HAP-1 (cell line): ENCODE measurements at places on chromosomes 11 and 22.

- no peak for DNase-seq
Measured at GRCh38 chr11:98365190-98365589, 655.6 kb upstream of the CNTN5 start.

- no peak for DNase-seq
Measured at GRCh38 chr11:104782377-104782754, 115.9 kb downstream of the CASP12 start.

GRCh38 chr22:20779818-20780158 is 5.9 kb downstream of the SERPIND1 start:
- no peak for DNase-seq

- DNase-seq, result peak; percentile 16
Measured at GRCh38 chr11:9003573-9004182, at the start of gene NRIP3. Gene NRIP3, minus strand, starts transcription at chr11:9004001. Its CDS starts 66 bp downstream, at chr11:9003935.

- no peak for DNase-seq
Measured at GRCh38 chr11:122601141-122602125, 54.1 kb upstream of the UBASH3B start.

- DNase-seq, result no peak
Measured at GRCh38 chr11:119810478-119811232, 81.7 kb upstream of the NECTIN1 start.

DNA sequence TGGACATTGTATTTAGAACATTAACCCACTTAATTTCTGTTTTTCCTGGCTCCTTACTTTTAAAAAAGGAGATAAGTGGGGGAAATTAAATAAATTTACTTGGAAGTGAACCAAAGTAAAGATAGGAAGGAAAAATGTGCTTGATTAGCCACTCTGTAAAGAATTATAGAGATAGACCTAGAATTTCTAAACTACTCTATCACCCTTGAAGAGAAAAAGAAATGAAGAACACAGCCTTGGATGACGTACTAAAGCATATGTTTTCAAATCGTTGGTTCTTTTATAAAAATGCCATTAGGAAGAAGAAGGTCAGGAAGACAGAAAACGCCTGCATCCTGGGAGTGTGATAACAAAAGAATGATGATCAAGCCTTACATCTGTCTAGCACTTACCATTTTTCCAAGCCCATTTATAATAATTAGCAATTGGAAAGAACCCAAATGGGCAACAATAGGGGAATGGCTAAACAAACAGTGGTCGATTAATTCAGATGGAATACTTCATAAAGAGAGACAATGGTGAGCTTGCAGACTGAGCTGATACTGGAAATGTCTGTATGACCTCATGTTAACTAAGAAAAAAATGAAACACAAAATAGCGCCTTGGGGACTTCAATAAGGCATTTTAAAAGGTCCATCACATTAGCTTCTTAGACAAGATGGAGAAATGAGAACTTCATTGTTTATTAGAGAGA is 81.0 kb upstream of the LRRC55 start:
- DNase-seq, result no peak

DNA sequence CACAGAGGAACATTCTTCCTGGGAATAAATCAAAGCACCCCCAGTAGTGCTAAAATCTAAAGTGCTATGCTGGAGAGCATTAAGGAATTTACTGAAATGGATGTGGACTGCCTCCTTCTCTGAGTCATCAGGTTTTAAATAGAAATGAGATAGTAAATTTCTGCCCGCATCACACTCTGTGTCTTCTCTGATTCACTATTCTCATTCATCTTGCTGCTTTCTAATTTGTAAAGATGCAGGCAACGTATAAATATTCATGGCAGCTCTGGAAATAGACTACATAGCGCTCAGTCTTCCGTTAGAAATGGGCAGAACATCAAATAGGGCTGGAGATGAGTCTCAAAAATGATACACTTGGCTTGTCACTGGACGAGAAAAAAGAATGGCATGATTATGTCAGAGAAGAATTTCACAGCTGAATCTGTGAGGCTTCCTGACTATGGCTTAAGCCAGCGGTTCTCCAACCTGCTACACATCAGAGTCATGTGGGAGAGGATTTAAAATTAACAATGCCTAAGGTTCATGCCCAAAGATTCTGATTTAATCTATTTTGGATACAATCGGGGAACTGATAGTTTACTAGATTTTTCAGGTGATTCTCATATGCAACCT is 178.2 kb downstream of the LRRC4C start:
- no peak for DNase-seq

- DNase-seq, result no peak
Measured at GRCh38 chr11:67272327-67273259, 6.3 kb downstream of the GRK2 start.

DNA sequence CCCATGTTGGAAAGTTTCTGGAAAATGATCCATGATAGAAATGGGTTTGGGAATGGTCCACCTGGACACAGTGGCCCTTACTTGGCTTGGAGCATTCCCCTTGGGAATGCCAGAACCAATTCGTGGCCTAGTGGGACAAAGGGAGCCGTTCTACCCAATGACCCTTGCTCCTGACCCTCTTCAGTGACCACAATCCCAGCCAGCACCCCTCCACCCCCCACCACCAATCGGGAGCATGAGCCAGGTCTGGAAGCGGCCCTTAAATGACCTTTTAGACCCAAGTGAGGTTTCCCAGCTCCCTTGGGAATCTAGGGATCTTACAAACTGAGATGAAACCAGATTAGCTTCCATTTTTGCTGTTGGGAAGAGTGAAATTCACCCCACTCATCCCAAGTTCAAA is 51.3 kb upstream of the CDON start:
- DNase-seq, result no peak

DNA sequence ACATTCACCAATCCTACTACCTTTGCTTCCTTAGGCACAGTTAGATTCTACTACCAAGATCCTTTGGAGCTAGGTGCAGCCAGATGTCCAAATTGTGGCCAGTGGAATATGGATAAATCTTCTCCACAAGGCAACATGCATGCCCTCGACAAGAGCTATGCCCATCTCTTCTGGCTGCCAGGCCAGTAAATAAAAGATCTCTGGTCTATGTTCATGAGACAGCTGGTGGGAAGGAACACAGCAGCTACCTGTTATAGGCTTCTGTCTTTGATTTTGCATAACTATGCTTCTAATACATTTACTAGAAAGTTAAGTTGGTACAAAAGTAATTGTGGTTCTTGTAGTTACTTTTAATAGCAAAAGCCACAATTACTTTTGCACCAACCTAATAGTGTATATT is 182.7 kb downstream of the DLG2 start:
- DNase-seq, result no peak

GRCh38 chr11:111871693-111872161 is 346 bp upstream of the ALG9 start:
- DNase-seq, result no peak

DNA sequence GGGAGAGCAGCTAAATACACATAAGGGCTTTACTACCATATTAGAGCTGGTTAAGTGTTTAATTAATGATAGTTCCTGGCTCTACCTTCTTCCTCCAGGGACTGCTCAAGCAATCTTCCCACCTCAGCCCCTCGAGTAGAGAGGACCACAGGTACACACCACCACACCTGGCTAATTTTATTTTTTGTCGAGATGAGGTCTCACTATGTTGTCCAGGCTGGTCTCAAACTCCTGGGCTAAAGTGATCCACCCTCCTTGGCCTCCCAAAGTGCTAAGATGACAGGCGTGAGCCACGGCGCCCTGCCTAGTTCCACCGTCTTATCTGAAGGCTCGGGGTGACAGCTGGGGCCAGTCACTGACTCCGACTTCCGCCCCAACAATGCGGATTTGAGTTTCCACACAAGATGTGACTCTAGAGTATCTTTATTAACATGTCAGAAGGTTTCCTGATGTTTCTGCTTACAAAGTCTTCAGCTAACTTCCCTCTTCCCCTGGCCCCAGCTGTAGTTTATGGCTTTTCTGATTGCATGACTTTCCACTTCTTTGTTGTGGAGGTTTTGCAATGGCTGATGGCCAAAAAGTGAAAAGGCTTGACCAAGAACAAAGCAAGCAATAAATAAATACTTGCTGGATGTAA is 16.8 kb downstream of the TPST2 start:
- DNase-seq, result no peak

- DNase-seq, result no peak
Measured at GRCh38 chr11:27210531-27210930, 152.5 kb downstream of the CCDC34 start.

- DNase-seq, result no peak
Measured at GRCh38 chr11:75345455-75346160, 5.9 kb downstream of the ARRB1 start.

- DNase-seq, result no peak
Measured at GRCh38 chr11:83088965-83089364, 17.3 kb upstream of the RAB30 start.

- peak; percentile 72 for DNase-seq
Measured at GRCh38 chr11:10303558-10304363, 1.1 kb upstream of the ADM start.

DNA sequence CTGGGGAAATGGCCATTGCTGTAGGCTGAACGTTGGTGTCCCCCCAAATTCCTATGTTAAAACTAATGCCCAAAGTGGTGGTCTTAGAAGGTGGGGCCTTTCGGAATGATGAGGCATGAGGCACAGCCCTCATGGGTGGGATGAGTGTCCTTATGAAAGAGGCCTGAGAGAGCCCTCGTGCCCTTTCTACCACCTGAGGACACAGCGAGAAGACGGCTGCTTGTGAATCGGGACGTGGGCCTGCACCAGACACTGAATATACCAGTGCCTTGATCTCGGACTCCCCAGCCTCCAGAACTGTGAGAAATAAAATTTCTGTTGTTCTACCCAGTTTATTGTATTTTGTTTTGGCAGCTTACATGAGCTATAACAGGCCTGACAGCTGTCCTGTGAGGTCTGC is 162.9 kb upstream of the B3GAT1 start:
- DNase-seq, result no peak

DNA sequence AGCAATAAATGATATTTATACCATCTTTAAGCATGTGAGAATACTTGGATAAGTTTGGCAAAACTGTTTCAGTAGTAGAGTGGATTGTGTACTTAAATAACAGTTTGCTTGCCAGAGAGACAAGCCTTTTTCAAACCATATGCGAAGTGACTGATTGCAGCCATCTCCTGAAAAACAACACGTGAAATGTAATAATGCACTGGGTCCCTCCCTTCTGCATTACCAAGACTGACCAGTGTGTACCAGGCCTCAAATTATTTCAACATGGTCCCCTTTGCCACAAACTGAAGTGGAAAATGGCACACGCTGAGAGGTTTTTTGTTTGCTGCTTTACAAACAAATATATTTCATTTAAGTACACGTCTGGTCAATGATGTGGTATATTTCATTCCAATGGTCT is 337.4 kb downstream of the SOX6 start:
- no peak for DNase-seq

GRCh38 chr11:35394941-35395340 is 24.4 kb downstream of the SLC1A2 start:
- no peak for DNase-seq

DNA sequence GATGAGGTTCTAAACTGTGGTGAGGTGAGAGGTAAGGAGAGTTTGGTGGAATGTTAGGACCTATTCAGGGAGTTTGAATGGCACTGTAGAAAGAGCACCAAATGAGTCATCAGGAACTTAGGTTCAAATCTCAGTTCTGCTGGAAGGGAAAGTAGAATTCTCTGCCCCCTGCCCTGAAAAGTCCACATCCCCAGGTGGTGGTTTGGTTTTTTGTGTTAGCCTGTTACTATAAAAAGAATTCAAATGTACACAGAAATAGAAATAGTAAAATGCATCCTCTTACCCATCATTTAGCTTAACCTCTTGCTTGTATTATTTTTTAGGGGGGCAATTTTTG is 20.2 kb downstream of the PPFIBP2 start:
- no peak for DNase-seq

GRCh38 chr11:19511413-19512183 is 201.0 kb upstream of the NAV2 start:
- DNase-seq, result no peak

GRCh38 chr11:28649922-28650321 is 541.7 kb downstream of the METTL15 start:
- DNase-seq, result no peak

GRCh38 chr11:8354622-8355415 is 91.1 kb upstream of the LMO1 start:
- no peak for DNase-seq

DNA sequence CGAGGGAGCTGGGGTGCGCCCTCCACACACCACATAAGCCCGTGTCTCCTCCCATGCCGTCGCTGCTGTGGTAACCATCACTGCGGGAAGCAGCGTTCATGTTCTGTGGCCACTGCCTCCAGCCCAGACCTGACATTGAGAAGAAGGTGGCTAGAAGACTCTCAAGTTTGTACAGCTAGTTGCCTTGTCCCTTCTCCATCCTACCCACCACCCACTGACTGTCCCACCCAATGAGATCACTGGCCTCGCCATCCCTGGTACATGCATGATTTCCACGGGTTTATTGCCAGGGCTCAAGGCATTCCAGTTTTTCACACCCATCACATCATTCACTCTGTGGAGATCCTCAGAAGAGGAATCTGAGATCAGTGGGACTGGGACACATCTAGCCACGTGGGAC is 33.0 kb downstream of the AHNAK start:
- no peak for DNase-seq

DNA sequence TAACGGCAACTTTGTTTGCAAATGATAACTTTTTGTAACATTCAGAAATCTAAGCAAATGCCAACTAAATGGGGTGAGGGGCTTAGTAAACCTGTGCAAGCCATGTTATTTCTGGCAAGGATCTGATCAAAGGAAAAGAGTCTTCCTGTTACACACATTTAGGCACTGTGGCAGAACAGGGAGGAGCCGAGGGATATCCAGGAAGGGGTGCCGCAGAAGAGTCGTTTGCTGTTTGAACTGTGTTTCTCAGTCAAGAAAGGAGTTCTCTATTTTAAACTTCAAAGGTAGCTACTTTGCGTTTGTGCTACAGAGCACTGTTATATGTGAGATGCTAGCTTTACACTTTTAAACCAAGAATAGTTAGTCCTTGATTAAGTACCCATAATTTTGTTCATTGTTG is 175.5 kb downstream of the ETS1 start:
- no peak for DNase-seq

- DNase-seq, result no peak
Measured at GRCh38 chr11:94735907-94736306, 32.2 kb upstream of the AMOTL1 start.

- DNase-seq, result no peak
Measured at GRCh38 chr11:19193916-19194315, 7.9 kb downstream of the CSRP3 start.

- no peak for DNase-seq
Measured at GRCh38 chr11:111059726-111060125, 185.8 kb upstream of the POU2AF2 start.
